ENCODE measurements at places on chromosomes 5 and 9.

GRCh38 chr9:99544526-99544925 lies 277.2 kb upstream of the NR4A3 start:
- no peak for DNase-seq

GRCh38 chr5:50855001-50855400 lies 188.6 kb downstream of the PARP8 start:
- DNase-seq, result no peak

DNA sequence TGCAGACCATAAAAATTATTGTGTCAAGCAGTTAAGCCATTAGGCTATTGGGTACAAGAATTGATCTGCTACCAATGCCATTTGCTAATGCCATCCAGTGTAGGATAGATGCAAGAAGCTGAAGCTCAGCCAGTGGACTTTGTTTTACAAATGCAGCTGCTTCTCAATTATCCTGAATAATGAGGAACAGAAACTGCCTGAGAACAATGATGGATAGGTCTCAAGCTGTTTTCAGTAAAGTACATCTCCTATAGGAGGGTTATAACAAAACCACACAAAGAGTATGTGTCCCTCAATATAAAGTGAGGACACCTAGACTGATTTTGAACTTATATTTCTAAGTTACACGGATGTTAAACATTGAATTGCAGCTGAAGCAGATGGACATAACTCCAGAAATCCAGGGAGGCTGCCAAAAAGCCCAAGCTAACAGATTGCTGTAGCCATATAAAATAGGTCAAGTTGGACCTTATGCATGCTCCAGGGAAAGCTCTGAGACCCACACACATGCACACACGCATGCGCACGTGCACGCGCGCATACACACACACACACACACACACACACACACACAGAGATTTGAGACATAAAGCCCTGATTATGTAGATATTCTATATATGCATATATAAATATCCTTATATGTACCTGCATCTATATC lies 482.7 kb upstream of the CD180 start:
- no peak for DNase-seq

DNA sequence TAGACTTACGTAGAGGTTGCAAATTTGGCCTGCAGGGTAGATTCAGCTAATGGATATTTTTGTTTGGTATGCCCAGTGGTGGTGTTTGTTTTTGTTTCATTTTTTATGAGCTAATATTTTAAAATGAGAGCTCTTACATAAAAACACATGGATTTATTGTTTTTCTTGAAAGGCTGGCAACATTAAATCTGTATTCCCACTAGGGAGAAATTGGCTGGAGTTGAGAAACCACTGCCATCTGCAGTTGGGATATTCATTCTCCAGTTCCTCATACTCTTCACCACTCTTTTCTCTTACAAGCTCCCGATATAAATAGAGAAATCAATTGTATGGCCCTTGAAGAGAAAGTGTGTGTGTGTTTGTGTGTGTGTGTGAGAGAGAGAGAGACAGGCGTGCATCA lies 143.3 kb downstream of the ALDH1A1 start:
- DNase-seq, result no peak

GRCh38 chr9:110765926-110766325 lies 97.3 kb downstream of the MUSK start:
- DNase-seq, result no peak

GRCh38 chr5:25439025-25439424 lies 794.2 kb upstream of the CDH10 start:
- DNase-seq, result no peak
